ENCODE measurements at places on chromosomes 13 and 19.

- peak; percentile 34 for DNase-seq
These were observed 94.0 kb downstream of the KLF12 start for GRCh38 chr13:74040200-74040599.

- no peak for DNase-seq
These were observed 8.8 kb downstream of the ELOF1 start for GRCh38 chr19:11550265-11550664.

GRCh38 chr13:37375724-37376123 lies 222.8 kb downstream of the POSTN start:
- DNase-seq = no peak

DNA sequence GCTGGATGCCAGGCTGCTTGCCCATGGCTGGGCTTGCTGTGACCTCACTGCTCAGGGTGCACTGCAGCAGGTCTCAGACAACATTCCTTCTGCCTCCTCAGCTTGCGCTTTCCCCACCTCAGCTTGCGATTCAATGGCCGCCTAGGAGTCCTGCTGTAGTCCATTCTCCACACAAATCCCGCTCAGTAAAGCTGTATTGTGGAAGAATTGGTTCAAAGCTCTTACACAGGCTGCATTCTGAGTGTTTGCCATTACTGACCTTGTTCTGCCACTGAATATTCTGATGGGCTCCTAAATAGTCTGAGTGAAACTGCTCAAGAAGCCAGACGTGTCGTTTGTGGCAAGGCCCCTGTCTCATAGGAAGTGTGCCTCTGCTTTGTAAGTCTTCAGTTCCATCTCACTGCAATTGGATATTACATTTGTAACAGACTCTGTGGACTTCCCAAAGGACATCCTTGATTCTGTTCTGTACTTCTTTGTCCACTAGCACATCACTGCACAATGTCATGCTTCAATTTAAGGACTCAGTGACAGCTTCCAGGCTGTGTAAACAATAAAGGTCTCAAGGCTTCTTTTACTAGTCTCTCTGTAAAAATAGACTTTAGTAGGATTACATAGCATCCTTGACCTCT lies 49.8 kb downstream of the KATNAL1 start:
- DNase-seq = no peak

- DNase-seq = no peak
These were observed 209.9 kb downstream of the TUBA3C start for GRCh38 chr13:18971576-18972219.

DNA sequence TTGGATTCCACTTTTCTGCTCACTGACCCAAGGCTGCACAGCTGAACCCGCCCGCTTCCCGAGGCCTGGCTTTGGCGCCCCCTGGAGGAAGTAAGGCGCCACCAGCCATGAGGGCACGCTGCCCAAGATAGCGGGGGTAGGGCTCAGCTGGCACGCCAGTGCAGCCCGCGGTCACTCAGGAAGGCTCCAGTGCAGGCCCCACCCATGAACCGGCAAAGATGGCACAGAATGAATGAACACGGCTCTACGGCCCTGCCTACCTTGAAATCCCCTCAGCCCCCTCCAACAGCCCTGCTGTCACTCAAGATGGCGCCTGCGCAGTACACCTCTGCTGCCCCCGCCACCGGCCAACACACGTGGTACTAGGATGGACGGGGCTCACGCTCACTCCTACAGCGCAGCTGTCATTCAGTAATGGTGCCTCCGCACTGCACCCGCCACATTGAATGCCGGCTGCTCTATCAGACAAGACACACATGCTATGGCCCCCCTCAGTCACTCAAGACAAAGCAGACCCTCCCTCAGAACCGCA lies 3.0 kb downstream of the PEG3 start:
- no peak for DNase-seq

DNA sequence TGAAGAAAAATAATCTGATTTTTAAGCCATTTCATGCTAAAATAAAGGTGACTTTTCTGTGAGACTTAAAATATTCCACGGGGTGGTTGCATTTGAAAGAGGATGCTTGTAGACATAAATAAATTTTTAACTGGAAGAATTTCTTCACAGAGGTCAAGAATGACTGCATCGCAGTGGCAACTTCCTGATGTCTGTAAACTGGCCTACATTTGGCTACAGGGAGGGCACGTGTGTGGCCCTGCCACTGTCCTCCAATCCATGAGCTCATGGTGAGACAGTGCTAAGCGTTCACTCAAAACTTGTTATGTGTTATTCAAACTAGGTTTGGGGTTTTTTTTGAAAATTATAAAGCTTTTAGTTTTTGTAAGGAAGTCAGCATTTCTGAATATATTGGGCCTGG lies 1089.3 kb downstream of the EFNB2 start:
- DNase-seq = no peak

- peak; percentile 61 for DNase-seq
These were observed 67.1 kb downstream of the KDM4B start for GRCh38 chr19:5035793-5036697.

- no peak for DNase-seq
These were observed 341.3 kb downstream of the SPRY2 start for GRCh38 chr13:79999601-80000000.

- no peak for DNase-seq
These were observed 332.1 kb upstream of the DACH1 start for GRCh38 chr13:72198967-72199560.

- peak; percentile 72 for DNase-seq
These were observed at the start of gene ZNF726 for GRCh38 chr19:23914402-23915286. ZNF726 (plus strand) TSS chr19:23914886; CDS start chr19:23914995, 109 bp downstream.

GRCh38 chr19:15540435-15540834 lies 32.1 kb downstream of the CYP4F22 start:
- no peak for DNase-seq

DNA sequence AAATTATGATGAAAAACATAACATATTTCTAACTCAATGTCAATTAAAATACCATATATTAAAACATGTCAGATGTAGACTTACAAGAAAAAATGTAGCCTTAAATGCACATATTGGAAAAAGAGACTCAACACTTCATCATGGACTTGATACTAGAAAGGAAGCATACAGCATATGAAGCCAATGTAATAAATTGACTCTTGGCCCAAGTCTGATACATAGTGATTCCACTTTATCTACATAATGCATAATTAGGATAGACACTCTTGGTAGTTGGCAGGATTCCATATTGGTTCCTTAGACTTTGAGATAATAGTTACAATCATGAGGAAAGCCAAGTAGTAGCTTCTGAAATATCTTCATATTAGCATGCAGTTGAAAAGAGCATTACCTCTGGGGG lies 1067.0 kb downstream of the PCDH17 start:
- no peak for DNase-seq

- no peak for DNase-seq
These were observed 66.7 kb upstream of the MIR17HG start for GRCh38 chr13:91280801-91281200.

DNA sequence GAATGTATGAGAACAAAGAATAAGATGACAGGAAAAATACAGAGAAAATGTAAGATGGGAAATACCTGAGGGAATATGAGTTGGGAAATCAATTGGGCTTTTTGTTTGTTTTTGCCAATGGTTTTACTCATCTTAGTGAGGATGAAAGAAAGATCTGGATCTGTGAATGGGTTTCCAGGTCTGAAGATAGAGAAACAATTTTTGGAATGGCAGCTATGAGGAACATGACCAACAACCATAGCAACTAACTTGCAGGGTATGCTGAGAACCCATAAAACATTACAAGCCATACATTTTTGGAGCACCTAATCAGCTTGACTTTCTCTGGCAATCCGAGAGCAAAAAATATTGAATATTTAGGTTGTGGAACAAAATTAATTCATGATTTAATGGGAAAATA lies 290.0 kb downstream of the KCTD12 start:
- no peak for DNase-seq

GRCh38 chr13:59809564-59809963 lies 354.2 kb downstream of the DIAPH3 start:
- no peak for DNase-seq

DNA sequence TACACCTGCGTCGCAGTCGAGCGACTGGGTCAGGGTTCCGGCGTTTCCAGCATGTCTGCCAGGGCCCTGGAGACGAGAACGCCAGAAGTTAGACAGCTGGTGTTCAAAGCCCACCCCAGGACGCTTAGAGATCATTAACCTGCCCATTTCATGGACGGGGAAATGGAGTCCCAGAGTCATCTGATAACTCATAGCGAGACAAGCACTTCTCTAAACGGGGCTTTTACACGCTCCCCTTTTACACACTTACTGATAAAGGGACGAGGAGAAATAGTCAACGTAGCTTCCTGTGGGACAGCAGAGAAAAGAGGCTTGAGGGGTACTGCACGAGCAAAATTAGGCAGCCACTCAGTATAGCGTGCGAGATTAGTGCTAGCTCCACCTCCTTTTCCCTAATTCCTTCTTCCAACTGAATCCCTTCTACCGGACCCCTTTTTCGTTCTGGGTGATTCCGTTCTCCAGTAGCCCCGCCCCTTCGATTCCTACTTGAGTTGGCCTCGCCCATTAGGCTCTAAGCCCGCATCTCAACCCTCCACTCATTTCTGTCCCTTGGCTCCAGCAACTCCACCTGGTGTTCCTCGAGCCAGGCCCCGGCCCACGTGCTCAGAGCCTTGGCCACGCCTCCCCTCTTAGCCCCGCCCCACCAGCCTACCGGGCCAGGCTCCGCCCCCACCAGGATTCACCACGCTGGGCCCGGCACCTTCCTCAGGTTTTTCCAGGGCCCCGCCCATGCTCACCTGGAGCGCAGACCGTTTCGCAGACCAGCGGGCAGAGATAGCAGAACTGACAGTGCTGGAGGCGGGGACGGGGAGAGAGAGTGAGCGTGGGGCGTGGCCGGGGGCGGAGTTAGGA lies 3.7 kb downstream of the HRC start:
- DNase-seq = no peak

GRCh38 chr13:113401452-113402415 lies 37.8 kb upstream of the GRTP1 start:
- DNase-seq = no peak
